ENCODE measurements at places on chromosomes 3 and 15.

DNA sequence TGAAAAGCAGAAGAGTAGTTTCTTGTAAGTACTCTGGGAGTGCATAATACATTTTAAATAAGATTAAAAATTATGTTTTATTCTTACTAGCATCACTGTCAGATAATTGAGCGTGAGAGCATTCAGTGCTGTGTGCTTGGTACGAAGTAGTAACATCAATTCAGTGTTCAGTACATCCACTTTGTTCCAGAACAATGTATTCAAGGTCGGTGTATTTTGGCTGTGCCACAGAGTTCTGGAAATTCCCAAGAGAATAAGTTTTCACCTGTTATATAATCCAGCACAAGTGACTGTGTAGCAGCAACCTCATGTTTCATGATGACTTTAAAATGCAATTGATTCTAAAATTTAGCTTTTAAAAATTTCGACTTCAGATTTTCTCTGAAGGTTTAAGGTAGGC lies 130.6 kb downstream of the IGF1R start:
- no peak for DNase-seq

DNA sequence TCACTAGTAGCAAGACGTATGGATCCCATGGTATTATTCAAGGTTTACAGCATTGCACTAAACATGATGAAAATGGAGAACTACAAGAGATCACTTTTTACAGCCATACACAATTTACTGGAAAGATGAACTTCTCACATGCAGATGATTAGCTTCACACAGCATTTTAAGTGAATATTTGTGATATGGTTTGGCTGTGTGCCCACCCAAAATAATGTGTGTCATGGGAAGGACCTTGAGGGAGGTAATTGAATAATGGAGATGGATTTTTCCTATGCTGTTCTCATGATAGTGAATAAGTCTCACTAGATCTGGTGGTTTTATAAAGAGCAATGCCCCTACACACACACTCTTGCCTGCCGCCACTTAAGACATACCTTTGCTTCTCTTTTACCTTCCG lies 662.0 kb upstream of the CCDC54 start:
- no peak for DNase-seq

DNA sequence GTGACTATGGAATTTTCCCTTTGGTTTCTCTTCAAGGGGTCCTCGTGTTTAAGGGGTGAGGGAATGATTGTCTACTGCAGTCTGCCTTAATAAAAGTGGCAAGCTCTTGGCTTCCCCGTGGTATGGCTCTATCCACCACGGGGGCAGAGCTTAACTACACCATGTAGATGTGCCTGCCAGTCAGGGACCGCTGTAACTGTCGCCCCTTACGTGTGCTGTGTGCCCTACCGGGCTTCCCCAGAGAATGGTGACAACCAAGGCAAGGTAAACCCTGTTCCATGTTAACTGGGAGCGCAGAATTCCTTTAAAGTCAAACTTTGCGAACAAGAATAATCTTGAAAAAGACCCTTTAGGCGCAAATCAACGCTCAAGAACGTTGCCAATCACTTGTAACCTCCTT lies 966 bp upstream of the C3orf80 start:
- DNase-seq, result no peak

GRCh38 chr3:131735544-131735943 lies 232.8 kb upstream of the MRPL3 start:
- no peak for DNase-seq

- DNase-seq, result no peak
Measured at GRCh38 chr3:179739816-179740594, 87.2 kb downstream of the USP13 start.

DNA sequence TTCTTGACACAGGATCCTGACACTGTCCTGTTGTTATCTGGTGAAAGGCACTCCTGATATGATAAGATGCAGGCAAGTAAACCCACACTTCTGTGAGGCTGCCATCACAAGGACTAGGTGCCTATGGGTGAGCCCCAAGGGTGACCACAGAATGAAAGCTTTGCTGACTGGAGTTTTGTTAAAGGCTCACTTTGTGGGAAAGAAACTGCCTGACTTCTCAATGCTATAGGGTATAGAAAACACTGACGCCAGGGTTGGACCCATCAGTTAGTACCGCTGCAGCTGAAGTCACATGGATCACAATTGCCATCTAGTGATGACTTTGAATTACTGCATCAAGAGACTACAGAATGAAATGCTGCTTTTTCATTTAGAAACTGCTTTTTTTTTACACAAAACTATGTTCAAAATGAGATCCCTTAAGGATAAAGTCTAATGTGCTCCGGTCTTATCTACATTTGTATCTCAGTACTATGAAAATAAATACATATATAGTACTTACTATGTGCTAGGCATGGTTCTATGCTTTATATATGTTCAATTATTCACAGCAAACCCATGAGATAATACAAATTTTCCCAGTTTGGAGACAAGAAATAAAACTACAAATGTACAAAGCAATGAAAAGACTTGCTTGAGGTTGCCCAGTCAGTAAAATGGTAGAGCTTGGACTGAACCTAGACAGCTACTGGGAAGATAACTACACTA lies 64.2 kb upstream of the CMSS1 start:
- no peak for DNase-seq

GRCh38 chr3:128167973-128168674 lies 14.8 kb downstream of the EEFSEC start:
- no peak for DNase-seq

- DNase-seq, result no peak
Measured at GRCh38 chr3:56251343-56251945, 216.8 kb downstream of the ERC2 start.

DNA sequence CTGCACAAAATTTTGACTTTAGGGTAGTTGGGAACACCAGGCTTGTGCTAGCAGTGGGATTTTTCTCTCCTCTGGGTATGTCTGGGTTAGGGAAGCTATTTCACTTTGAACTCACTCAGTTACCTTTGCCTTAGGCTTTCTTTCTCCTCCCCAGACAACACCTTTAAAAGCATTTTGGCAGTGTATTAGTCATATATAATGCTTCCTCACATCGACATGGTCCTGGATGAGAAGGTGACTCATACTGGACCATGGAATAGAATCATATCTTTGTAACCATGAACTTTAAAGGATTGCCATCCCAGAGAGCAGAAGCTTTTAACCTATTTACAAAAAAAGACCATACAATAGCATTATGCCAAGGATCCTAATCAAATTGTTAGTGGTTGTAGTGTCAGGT lies 2.7 kb downstream of the RYR3 start:
- DNase-seq, result no peak

GRCh38 chr15:34850121-34850520 lies 54.8 kb upstream of the ACTC1 start:
- DNase-seq, result no peak

DNA sequence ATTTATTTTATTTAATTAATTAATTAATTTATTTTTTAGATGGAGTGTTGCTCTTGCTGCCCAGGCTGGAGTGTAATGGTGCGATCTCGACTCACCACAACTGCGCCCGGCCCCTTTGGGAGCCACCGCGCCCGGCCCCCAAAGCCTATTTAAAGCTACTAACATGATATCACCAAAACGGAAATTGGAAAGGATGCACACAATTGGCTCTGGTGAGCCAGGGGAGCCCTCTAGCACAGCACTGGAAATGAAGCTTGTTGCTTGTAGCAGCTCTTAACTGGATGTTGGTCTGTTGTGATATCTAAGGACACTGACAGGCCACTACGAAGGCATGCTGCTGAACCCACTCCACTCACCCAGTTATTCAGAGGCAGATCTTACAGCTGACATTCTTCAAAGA lies 104.5 kb downstream of the IGF2BP2 start:
- no peak for DNase-seq

DNA sequence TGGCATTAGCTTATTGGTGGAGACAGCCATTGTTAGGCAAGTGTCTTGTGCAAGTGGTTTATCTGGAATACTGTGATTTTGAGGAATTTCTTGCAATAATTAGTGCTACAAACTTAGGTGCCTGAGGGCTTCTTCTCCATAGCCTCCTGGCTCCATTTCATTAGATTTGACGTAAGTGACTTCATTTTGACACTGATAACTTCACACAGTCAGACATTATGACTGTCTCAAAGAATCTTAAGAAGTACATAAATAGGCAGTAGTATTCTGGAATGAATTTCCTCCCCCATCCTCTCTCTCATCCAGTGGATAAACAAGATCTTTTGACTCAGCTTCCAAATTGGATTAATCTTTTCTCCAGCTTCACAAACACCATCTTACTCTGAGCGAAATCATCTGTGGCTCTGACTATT lies 19.0 kb downstream of the ARL14 start:
- no peak for DNase-seq

DNA sequence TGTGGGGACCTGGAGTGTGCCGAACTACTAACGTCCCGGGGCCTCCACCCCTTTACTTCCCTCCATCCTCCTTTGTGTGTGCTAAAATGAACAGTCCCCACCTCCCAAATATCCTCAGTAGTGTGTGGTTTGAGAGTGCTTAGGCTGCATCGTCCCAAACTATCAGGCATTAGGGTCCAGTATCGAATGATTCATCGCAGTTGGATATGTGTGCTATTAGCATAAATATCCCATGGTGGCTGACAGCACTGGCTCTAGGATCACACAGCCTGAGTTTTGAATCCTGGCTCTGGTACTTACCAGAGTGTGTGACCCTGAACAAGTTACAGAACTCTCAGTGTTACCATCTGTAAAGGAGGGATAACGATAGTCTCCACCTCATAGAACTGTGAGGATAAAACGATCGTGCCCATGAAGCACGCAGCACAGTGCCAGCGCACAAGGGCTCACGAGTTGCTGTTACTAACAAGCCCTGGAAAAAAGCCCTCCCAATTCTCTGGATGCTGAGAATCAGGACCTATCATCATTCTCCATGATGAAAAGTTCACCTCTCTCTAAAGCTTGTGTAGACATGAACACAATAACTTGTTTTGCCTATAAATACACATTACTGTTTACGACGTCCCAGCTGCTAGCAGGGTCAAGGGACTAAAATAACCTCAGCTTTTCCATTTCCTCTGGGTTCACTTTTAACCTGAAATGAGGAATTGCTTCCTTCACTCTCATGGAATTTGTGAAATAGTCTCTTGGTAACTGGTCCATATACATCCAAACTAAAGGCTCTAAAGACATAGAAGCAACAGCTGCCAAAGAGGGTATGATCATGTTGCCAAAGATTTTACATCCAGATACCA lies 51.0 kb downstream of the VGLL4 start:
- no peak for DNase-seq

DNA sequence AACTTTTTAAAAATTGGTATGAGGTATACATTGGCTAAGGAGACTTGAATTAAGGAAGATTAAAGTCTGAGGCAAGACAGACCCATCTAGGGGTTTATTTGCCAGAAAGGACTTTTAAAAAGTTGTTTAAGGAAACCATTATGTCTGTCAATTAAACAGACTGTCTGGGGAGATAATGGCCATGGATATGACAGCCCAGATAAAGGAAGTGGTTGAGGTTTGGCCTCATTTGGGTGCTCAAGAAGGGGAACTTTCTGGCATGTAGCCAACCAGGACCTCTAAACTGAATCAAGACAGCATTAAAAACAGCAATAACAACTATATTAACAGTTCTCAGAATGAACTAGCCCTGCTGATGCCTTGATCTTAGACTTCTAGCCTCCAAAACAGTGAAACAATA lies 9.9 kb upstream of the CD200R1L start:
- no peak for DNase-seq

DNA sequence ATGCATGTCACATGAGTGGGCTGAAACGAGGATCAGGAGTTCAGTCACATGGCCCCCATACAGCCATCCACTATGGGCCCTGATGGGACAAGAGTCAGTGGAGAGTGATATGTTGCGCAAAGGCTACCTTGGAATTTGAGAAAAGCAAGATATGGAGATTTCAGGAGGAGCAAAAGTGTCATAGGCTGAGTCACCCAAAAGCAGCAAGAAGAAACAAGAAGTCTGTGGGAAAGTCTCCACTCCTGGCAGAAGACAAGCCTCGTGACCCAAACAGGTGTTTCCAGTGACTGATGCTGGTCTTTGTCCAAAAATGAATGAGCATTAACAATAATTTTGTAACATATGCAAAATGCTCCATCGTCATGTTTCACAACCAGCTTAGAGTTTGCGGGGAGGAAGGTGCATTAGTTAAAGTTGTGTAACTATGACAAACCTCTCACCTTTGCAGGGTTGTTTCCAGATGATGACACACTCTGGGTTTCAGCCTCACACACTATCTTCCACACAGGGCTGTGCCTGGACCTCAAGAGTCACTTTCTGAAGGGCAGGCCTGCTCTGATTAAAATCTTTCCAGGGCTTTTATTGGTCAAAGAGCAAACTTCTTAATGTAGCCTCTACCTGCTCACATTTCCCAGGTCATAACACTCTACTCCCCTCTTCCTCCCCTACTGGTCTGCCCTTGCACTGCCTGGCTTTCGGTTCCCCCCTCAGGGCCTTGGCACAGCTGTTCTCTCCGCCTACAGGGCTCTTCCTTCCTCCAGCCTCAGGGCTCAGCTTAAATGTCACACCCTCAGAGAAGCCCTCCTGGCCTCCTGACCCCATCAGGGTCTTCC lies 3.9 kb upstream of the DNASE1L3 start:
- no peak for DNase-seq

DNA sequence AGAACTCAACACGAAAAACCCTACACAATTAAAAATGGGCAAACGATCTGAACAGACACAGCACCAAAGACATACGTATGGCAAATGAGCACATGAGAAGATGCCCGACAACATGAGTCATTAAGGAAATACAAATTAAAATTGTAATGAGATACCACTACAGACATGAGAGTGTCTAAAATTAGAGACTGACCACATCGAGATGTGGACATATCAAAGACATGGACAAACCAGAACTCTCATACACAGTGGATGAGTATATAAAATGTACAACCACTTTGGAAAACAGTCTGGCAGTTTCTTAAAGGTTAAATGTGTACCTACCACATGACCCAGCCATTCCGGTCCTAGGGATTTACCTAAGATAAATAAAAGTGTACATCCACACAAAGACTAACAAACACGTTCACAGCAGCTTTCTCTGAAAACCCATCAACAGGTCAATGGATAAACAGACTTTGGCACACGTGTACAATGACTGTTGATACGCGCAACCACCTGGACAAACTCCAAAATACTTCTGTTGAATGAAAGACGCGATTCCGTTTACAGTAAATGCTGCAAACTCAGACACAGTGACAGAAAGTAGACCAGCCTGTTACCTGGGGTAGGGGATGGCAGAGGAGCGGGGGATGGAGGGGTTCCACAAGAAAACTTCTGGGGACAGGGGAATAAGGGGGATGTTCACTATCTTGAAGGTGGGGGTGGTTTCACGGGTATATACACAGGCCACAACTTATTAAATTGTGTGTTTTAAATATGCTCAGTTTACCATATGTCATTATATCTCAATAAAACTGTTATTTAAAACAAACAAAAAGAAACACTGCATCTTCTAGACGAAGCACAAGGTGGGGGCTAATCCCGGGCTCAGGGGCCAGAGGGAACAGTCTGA lies 2.1 kb downstream of the TNK2 start:
- DNase-seq, result no peak

Data from left cardiac atrium (tissue), 4 donors.